ENCODE measurements at places on chromosomes 11 and 22.

- no peak for DNase-seq
Measured at GRCh38 chr22:36056980-36057379, 28.4 kb upstream of the RBFOX2 start.

DNA sequence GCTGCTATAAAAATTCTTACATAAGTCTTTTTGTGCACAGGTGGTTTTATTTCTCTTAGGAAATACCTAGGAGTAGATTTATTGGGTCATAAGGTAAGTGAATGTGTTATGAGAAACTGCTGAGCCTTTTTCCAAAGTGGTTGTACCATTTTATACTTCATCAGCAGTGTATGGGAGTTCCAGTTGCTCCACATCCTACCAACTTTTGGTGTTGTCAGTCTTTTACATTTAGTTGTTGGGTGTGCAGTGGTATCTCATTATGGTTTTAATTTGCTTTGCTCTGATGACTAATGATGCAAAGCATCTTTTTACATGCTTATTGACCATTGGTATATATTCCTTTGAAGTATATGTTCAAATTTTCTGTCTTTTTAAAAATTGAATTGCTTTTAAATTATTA lies 3.1 kb downstream of the CAT start:
- no peak for DNase-seq

DNA sequence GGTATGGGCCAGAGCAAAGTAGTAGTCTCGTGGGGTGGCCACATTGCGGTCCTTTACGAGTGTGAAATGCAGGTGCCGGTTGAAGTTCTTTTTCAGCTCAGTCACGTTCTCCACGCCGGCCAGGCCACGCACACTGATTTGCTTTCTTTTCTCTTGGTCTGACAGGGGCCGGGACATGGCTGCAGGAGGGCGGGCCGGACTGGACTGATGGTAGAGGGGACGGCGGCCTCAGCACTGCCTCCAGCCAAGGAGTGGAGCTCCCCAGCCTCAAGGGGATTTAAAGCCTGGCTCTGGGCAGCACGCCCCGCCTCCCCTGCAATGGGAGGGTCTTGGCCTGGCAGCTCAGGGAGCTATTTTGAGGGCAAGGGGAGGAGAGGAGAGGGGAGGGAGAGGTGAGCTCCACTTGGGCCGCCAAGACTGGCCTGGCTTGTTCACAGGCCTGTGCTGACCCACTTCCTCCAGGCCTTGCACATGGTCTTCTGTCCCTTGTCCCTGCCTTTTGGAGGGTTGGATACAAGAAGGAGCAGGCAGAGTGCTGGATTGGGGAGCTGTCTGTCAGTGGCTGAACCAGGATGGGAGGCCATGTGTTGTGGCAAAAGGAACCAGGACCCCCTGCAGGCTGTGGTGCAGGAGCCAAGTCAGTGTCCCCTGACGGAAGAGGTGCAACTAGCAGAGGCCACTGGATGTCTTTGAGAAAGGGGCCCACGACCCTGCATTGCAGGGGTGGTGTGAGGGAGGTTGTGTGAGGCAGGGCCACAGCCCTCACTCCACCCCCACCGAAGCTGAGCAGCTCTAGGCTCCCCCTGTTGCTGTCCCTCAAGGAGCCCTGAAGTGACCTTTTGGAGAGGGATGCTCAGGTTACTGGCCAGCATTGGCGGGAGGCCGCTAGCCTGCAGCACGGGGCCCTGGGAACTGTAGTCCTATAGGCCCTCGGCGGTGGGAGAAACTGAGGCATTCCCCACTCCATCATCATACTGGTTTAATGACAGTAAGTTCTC lies at the start of gene PYGM:
Gene PYGM, minus strand, starts transcription at position 253 of the 998 bp plus-strand sequence. Its CDS starts 76 bp downstream, at position 177.
- peak; percentile 89 for DNase-seq

DNA sequence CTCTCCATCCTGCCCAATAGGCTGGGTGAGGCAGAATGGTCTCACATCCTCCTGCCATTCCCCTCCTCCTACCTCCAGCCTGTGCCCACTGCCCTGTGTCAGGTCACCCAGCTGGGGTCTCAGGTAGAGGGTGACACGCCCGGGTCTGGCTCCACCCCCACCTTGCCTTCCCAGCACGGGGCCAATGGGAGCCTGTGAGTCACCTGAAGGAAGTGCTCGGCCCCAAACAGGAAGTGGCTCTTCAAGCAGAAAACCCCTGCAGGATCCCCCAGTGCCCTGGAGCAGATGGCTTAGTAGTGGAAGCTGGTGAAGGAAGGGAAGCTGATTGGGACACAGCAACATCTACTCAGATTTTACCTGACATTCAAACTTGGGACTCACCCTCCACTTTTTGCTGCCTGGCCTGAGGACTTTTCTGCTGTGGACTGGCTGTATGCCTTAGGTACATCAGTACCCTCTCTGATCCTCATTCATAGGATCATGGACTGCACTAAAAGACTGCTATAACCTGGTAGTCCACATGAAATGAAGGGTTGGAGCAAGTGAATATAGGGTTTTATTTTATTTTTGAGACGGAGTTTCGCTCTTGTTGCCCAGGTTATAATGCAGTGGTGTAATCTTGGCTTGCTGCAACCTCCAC lies 33.4 kb downstream of the GDPD5 start:
- DNase-seq, result peak; percentile 48

- no peak for DNase-seq
Measured at GRCh38 chr11:16985297-16985696, 28.9 kb downstream of the PLEKHA7 start.

DNA sequence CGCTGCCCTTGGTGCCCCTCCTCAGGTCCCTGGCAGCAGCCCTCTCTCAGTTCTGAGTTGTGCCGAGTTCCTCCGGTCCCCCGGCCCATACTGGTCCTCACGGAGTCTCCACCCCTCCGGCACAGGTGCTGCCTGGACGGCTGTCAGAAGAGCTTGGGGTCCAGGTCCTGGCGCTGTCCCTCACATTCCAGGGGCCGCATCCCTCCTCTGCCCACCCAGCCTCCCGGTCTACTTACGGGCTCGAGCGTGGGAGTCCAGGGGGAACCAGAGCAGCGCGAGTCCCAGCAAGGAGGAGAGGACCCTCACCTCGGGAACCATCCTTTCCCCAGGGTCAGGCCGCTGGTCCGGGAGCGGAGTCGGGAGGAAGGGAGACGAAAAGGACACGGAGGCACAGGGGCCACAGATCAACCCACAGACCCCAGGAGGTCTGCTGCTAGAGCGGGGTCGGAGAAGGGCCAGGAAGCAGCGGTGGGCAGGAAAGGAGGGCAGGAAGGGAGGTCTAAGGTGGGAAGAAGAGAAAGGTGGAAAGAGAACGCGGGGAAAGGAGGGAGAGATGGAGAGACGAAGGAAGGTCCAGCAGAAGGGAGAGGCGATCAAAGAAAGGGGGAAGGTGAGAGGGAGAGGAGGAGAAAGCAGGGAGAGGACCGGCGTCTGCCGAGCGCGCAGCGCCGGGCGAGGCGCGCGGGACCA lies 510 bp downstream of the CHRDL2 start:
- DNase-seq, result peak; percentile 37

GRCh38 chr11:17446482-17446881 lies 30.2 kb downstream of the ABCC8 start:
- DNase-seq, result no peak

DNA sequence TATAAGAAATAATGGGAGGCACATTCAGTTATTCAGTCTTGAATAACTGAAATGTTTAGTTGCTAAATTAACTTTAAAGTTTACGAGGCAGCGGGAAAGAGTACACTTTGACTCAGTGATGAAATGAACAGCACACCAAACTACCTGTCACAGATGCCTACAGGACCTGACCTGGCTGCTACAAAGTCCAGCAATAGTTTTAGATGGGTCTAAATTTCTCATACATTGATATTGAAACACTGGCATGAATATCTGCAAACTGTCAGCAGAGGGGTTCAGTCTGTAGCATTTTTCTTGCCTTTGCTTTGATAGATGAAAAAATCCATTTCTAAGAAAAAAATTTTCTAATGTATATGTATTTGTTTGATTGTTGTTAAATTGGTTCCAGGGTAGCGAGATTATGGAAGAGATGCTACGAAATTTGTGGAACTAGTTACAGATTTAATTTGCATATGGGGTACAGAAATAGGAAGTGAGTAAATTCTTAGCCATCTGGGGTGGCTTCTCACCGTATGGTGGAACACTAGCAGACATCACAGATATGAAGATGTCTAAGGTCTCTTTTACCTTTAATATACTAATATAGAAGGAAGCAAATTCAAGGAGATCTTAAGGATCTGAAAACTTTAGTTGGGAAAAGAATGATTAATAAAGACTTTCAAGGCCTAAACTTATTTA lies 20.8 kb upstream of the GAB2 start:
- no peak for DNase-seq
